Anterior cingulate cortex (tissue), 58 donors: ENCODE measurements at places on chromosomes 16 and 17.

GRCh38 chr17:42055496-42055895 lies 5.1 kb upstream of the C17orf113 start:
- no peak for DNase-seq

DNA sequence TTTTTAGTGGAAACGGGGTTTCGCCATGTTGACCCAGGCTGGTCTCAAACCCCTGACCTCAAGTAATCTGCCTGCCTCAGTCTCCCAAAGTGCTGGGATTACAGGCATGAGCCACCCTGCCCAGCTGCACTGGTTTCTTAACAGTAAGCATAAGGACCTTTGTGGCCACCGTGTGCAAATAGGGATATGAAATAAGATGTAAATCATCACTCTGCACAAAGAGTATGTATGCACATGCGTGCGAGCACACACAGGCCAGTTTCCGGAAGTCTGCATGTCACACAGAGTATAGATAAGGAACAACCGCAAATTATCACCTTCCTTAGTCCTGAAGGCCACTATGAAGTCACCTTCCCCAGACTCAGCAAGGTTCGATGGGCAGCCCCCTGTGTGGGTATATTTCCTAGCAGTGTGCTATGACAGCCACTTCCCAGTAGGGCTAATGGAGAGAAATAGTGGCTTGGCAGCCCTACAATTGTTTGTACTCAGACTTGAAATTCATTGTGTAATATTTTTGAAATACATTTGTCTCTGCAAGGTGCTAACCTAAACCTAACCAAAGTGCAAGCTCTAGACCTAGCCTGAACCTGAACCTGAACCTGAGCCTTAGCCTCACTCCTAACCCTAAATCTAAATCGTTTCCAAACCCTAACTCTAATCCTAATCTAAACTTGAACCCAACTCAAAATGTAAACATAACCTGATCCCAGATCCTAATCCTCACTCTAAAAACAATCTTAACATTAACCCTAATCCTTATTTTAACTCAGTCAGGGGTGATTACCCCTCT lies 48.4 kb upstream of the SKAP1 start:
- DNase-seq, result no peak

DNA sequence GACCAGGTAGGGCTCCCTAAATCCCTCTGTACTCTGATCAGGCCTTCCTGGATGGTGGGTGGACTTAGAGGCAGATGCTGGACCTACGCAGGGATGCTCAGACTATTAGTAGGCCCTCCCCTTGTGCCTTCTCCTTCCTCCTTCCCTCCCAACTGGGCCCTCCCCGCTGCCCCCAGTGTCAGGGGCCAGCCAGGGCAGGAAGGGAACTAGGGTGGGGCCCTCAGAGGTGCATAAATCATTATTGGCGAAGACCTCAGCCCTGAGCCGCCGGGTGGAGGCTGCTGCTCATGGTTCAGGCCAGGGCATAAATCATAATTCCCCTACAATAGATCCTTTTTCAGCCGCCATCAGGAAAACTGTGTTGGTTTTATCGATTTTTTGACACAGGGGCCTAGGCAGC lies 81.4 kb downstream of the MRM1 start:
- no peak for DNase-seq

DNA sequence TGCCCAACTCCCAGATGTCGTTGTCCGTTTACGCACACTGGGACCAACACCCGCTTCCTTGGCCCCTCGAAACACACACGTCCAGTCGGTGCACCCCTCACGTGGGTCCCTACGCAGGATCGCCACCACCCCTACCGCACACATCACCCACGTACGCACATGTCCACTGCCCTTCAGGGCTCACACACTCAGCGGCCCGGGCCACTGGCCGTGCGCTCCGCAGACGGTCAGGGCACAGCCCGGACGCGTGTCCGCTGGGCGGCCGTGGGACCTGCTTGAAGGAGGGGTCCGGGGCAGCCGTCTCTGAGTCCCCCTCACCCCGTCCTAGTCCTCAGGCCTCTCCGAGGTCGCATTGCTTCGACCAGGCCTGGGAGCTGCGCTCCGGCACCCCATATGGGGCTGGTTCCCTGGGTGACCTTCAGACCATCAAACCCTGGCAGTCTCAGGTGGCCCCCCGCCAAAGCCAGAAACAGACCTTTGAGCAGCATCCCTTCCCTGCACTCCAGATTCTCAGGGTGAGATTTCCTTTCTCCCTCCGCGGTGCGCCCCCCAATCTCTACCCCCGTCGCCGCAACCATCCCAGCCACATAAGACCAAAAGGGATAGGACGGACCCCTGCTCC lies 914 bp upstream of the GPRC5B start:
- peak; percentile 68 for DNase-seq

GRCh38 chr16:78992001-78992400 lies 608.5 kb downstream of the MAF start:
- no peak for DNase-seq

DNA sequence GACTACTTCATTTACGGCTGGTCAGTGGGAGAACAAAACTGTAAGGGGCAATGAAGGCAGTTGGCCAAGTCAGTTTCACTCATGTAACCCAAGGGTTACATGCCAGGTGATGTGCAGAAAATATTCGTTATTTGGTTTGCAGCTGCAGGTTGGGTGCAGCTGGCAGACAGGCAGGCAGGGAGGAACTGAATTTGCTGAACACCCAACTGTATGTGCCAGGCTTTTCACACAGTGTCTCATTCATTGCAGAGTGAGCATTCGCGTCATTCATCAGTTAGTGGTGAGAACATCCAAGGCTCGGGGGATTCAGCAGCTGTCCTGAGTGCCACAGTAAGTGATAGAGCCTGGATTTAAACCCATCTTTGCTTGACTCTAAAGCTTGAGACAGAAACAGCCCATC lies 59.7 kb downstream of the ABCC6 start:
- DNase-seq, result peak; percentile 46

DNA sequence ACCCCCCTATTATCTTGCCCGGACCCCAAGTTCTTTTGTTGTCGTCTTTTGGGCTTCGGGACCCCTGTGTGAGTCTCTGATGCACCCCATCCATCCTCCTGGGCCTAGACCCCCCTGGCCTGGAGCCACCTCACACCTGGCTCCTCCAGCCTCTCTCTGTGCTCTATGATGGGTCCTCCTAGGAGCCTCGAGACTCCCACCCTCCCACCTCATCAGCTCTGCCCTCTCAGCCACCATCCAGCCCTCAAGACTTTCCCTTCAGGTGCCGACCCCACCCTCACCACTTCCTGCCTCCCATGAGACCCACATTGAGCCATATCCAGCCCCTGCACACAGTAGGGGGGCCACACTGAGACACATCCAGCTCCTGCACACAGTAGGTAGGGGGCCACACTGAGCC lies 8.7 kb upstream of the ATP2A3 start:
- DNase-seq, result no peak

DNA sequence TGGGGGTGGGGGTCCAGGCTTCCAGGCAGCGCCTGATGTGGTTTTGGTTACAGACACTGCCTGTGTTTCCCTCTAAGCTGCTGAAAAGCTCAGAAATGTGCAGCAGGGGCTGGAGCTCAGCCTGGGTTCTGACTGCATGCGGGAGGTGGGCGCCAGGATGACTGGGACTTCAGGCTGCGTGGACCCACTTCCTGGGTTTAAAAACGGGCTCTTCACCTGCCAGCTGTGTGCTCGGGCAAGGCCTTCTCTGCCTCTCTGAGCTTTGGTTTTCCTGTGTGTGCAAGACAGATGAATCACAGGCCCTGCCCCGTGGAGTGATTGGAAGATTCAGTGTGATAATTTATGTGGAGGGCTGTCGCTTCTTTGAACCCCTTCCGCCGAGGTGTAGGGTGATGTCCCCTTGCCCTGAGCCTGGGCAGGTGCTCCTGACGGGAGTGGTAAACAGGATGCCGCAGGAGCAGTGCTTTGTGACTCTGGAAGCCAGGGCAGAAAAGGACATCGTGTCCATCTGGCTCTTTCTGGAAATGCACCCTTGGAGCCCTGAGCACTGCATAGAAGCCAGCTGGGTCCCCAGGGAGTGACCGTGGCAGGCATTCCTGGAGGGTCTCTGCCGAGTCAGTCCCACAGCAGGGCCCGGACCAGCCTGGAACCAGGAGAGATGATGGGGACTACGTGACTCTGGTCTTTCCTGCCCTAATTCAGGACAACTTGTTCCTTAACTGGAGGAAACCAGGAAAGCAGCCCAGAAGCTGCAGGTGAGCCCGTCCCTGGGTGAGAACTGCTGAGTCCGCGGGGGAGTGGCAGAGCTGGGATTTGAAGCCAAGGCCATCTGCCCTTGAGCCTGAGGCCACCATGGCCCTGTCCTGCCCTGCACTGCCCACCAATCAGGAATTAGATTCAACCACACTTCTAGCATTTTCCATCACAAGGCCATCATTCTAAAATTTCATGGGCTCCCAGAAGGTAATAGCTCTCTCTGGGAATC lies 28.5 kb upstream of the SLC7A5 start:
- DNase-seq, result no peak

- no peak for DNase-seq
Measured at GRCh38 chr17:76119409-76120371, 16.1 kb upstream of the EXOC7 start.

- DNase-seq, result peak; percentile 80
Measured at GRCh38 chr16:67872631-67873434, at the start of gene EDC4. EDC4 (plus strand) TSS chr16:67873052; CDS start chr16:67873262, 210 bp downstream.

- no peak for DNase-seq
Measured at GRCh38 chr17:12789075-12789480, 220 bp upstream of the ARHGAP44 start.

DNA sequence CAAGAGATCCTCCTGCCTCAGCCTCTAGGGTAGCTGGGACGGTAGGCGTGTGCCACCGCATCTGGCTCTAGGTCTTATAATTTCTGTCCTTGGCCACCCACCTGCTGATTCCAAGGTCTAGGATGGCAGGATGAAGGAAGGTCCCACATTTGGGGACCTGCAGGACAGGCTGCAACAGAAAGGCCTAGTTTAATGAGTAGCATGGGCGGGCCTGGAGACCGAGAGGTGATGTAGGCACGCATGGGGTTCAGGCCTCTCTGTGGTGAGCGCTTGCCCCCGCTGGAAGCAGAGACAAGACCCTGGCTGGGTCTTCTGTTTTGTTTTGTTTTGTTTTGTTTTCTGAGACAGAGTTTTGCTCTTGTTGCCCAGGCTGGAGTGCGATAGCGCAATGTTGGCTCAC lies 33.7 kb downstream of the TMEM235 start:
- no peak for DNase-seq

DNA sequence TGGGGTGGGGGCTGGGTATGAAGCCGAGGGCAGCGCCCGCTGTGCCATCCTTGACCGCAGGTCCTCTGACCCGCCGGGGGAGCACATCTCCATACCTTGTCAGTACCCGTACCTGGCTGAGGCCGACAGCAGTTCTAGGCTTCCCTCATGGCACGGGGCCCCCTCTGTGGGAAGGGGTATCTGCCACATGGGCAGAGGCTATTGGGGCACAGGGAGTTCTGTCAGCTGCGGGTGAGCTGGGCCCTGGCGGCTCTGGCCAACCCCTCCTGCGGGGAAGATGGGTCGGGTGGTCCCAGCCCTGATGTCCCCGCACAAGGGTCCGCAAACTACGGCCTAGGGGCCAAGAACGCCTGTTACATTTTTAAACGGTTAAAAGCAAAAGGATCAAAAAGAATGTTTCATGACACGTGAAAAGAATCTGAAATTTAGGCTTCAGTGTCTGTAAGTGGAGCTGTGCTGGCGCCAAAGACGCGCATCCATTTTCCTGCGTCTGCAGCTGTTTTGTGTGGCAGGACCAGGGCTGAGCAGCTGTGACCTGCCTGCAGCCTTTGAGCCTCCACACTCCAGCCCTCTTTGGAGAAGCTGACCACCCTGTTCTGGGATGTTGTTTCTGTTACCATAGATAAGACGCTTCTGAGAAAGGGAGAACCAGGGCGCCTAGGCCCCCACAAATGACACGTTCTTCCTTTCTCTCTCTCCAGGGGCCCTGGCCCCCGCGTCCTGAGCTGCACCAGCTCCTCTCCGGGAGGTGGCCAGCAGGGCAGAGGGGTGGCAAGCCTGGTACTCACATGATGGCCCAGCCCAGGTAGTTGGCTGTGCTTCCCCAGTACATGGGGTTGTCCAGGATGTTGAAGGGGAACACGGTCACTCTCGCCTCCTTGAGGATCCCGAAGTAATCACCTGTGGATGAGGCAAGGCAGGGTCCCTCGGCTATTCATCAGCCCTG lies 12.7 kb upstream of the RASD1 start:
- no peak for DNase-seq

DNA sequence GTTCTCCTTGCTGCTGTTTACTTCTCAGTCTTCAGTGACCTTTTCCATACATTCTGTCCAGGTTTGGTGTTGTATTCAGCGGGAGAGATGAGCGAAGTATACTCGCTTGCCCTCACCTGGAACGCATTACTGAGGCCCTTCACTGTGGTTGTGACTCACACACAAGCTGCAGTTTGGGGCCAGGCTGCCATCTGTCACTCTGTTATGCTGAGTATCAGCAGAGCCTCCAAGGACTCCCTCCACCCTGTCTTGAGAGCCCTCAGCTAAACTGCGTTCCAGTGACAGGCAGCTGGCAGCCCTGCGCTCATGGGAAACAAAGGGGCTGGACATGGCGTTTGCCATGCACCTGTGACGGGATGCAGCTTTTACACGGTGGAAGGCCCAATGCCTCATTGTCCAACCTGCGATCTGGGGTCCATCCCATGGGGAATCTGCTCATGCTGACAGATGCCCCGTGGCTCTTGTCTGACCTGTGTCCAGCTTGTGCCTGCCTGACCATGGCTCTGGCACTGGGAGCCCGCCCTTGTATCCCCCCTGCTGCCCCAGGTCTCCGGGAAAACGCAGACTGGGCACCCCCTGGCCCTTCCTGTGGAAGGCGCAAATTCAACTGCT lies 6.5 kb upstream of the ZNF778 start:
- DNase-seq, result no peak

- DNase-seq, result no peak
Measured at GRCh38 chr16:74721716-74722115, 21.1 kb upstream of the MLKL start.

- no peak for DNase-seq
Measured at GRCh38 chr17:49989518-49989880, 5.5 kb downstream of the DLX3 start.

DNA sequence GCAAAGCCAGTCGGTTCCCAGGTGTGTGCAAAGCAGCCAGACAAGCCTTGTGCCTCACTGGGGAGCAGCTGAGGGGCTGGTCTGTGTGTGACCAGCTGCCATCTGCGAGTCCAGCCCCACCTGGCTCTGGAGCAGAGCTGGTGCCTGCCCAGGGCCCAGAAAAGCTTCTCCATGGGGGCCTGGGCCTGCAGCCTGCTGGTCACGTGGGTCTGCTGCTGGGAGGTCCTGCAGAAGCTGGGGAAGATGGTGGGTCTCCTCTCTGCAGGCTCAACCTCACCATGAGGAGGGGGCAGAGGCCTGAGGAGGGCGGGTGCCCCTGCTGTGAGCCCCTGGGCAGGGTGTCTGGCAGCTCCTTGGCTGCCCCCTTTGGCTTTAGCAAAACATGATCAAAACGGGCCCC lies 71.9 kb downstream of the ENGASE start:
- no peak for DNase-seq

GRCh38 chr16:87278191-87279093 lies 38.8 kb downstream of the C16orf95 start:
- DNase-seq, result peak; percentile 40

GRCh38 chr16:53817117-53817755 lies 113.3 kb downstream of the FTO start:
- no peak for DNase-seq

GRCh38 chr17:81165246-81166032 lies at the start of gene PVALEF:
PVALEF (plus strand) TSS chr17:81165507; CDS start chr17:81181227, 15,720 bp downstream.
- DNase-seq, result no peak

GRCh38 chr16:48434653-48435317 lies 49.6 kb upstream of the SIAH1 start:
- DNase-seq, result no peak
